Epithelial cell of esophagus (primary cell): ENCODE measurements at places on chromosomes 5 and 9.
A peak's percentile ranks its signal among the peaks of the same experiment; 100 is the strongest.

GRCh38 chr9:1354086-1354485 lies 303.9 kb downstream of the DMRT2 start:
- peak; percentile 18 for DNase-seq

DNA sequence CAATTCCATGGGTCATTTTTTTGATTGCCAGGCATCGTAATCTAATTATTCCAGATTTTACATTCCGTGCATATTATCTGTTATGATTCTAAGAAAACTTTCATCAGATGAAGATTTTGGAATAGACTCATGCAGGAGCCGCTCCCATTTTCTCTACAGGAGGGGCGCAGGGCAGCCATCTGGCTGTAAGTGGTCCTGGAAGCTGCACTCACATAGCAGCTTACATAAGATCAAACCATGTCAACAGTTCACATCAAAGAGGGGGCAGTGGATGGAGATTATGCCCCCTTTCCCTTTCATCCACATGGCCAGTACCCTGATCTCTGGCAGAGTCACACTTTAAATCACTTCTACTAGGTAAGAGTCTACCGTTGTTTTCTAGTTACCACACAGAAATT lies 73.3 kb upstream of the PCA3 start:
- no peak for DNase-seq

GRCh38 chr9:28808042-28808441 lies 1234.8 kb upstream of the C9orf72 start:
- peak; percentile 82 for DNase-seq

GRCh38 chr5:58239731-58240130 lies 220.2 kb downstream of the PLK2 start:
- no peak for DNase-seq

GRCh38 chr9:134600371-134600770 lies 41.2 kb upstream of the COL5A1 start:
- DNase-seq: no peak

DNA sequence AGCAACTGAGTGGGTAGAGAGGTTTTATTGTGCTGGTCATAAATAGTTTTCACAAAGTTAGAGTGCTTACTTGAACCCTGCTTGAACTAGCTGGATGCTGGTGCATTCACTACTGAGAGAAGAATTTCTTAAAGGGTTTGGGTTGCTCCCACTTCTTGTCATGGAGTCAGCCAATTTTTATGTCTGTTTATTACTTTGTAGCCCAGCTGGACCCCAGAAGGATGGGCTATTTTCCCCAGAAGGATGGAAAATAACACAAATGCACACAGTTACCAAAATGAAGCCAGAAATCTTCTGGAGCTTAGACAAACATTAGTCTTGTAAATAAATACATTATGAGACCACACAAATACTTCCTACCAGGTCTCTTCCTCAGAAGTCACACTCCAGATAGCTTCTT lies 480.8 kb upstream of the TNC start:
- DNase-seq: no peak

GRCh38 chr5:167339205-167339604 lies 952.2 kb upstream of the WWC1 start:
- peak; percentile 38 for DNase-seq

- DNase-seq: peak; percentile 14
These were observed 266.1 kb downstream of the GRIA1 start for GRCh38 chr5:153756540-153756939.

GRCh38 chr5:136251502-136252169 lies 58.7 kb upstream of the SMIM32 start:
- DNase-seq: no peak

DNA sequence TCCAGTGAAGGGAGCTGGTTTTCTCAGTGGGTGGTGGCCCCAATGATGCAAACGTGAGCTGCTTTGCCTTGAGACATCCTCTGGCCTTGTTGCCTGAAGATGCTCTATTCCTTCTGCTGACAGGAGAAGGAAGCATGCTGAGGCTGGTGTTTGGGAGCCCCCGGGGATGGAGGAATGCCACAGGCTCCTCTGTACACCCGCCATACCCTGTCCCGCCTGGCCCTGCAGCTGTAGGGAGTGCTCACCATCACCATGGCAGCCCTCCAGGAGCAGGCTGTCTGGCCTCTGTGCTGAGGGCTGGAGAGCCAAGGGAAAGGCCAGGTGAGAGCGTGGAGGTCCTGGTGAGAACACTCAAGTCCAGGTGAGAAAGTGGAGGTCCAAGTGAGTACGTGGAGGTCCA lies 134.4 kb downstream of the MRPL36 start:
- no peak for DNase-seq

- DNase-seq: no peak
These were observed 27.6 kb upstream of the CXCL14 start for GRCh38 chr5:135606431-135606830.

DNA sequence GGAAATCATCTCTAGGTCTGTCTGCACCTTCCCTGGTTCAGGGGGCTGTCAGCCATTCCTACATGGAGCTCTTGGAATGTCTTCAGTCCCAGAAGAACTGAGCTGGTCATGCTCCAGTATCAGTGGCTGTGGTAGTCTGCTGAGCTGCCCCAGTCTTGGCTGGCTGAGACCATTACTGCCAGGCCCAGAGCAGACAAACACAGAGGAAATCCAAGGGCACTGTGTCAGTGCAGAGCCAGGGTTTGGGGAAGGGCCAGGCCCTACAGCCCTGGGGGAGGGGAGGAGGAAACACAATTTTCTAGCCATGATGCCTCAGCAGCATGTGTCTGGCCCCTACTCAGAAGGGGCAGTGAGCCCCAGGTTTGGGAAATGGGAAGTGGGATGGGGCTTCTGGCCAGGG lies 58.4 kb downstream of the ARHGEF37 start:
- DNase-seq: no peak

DNA sequence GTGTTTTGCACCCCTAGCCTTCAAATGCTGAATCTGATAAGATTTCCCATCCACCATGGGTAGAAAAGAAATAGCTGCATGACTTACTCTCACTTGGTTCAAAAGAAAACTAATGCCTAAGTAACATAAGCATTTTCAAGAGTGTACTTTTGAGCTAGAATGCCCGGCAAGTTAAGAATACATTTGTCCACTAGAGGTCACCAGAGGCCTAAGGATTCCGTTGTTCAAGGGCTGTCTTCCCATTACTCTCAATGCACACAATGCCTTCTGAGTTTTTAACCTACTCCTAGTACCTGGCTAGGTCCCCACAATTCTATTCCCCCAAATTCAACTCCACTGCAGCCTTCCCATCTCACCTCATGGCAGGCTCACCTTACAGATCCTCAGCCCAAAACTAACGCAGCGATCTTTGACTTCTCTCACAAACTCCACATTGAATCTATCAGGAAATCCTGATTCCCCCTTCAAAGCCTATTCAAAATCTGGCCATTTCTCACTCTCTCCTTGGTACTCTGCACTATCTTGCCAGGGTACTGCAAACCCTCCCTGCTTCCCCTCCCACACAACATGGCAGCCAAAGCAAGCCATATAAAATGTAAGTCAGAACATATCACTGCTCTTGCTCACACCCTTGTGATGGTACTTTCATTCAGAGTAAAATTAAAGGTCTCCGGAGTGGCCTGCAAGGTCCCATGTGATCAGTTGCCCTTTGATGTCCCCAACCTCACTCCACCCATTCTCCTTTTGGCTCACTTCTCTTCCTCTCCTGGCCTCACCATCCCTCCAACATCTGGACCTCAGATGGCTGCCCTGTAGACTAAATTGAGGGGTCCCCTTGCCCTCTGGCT lies 13.4 kb downstream of the OXCT1 start:
- peak; percentile 77 for DNase-seq

DNA sequence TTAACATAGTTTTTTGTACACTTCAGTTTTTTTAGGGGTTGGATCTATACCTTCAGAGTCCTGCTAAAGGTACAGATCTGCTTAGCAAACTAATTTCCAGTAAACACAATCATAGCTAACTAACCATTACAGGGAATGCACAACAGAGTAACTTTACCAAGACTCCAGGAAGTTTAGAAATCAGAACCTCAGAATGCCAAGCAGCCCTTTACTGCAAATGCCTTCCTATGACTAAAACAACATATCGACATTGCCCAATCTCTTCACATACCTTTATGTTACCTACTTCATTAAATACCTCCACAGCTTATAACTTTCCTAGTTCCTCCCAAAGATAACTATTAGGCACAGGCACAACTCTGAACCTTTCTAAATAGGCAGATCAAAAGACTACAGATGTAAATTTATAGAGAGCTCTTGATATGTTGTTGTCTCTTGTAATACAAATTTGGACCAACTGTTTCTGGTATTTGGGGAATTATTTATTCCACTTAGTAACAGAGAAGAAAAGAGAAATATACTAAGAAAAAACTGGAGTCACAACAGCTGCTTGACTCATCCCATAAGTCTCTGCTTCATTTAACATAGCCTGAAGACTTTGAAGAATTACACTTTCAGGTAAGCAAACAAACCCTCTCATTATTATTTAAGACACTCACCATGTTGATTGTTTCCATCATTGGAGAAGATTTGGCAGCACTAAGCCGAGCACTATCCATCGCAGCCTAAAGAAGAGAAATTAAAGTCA lies 46.0 kb upstream of the OR2K2 start:
- peak; percentile 84 for DNase-seq
